ENCODE measurements at places on chromosomes 1 and 21.

DNA sequence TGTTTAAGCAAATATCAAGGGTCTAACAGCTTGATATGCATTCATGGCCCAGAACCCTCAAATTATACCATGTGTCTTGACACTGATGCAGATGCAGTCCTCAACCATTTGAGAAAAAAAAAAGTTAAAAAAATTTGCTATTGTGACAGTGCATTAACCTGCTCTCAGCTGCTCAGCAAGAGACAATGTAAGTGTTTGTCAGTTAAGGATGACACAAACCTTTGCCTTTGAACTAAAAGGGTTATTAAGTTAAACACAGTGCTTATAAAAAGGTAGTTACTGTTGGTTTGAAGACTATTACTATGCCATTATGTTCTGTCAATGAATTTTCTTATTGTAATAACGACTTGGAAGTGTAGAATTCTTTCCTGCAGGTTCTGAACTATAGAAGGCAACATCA lies 655.6 kb upstream of the NEGR1 start:
- no peak for DNase-seq
- no peaks in the 10 kb centered on the region for H3K4me1 ChIP-seq
- no peak overlapping the region for H3K27ac ChIP-seq
- no peaks in the 10 kb centered on the region for H3K36me3 ChIP-seq
- H3K27me3 ChIP-seq: no peaks in the 10 kb centered on the region

- H3K36me3 ChIP-seq: no peaks in the 10 kb centered on the region
- no peak for DNase-seq
- H3K4me3 ChIP-seq: no peak overlapping the region
- no peaks in the 10 kb centered on the region for H3K27me3 ChIP-seq
- no peaks in the 10 kb centered on the region for H3K4me1 ChIP-seq
These were observed 36.0 kb downstream of the OVAAL start for GRCh38 chr1:180594723-180595122.

DNA sequence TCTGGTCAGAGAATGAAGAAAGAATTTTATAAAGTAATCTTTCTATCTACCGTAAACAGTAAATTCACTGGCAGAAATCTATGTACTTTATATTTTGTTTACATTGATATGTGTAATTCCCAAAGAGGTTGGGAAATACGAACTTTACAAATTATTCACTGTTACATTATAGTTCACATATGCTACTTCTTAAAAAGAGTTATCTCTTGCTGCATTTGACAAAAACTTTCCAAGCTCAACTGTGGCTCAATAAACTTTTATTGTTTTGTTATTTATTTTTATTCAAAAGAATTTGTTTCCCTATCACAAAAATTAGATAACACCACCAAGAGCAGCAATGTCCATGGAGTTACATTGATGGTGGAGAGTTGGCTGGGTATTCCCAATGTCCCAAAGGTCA lies 201.2 kb upstream of the TNR start:
- H3K4me3 ChIP-seq: no peak overlapping the region
- peaks cover 100% of the 10 kb centered on the region for H3K36me3 ChIP-seq
- H3K4me1 ChIP-seq: no peaks in the 10 kb centered on the region
- no peak overlapping the region for H3K27ac ChIP-seq
- H3K27me3 ChIP-seq: no peaks in the 10 kb centered on the region

GRCh38 chr1:12113433-12114339 lies 50.6 kb downstream of the TNFRSF8 start:
- no peak overlapping the region for H3K27ac ChIP-seq
- no peak for DNase-seq
- H3K27me3 ChIP-seq: no peaks in the 10 kb centered on the region
- no peaks in the 10 kb centered on the region for H3K36me3 ChIP-seq

All from esophagus squamous epithelium (tissue), 5 donors.